T-helper 9 cell (primary cell): ENCODE measurements at places on chromosomes 3 and 15.

DNA sequence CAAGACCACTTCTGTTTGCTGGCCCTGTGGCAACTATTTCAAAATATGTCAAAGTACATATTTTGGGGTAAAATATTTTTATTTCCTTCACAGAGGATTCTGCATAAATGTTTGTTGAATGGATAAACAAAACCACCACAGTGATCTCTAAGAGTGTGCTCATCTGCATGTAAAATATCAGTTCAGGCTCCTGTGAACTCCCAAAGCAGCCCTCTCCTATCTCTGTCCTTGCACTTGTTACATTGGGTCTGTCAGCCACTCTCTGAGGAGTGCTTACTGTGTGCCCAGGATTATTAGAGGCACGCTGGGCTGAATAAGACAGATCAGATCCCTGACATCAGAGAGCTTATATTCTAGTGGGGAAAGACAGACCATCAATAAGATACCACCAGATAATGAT, 27.1 kb downstream of the IQCH start:
- no peak for DNase-seq

- DNase-seq, result no peak
Measured at GRCh38 chr3:38805765-38806386, 10.1 kb downstream of the SCN10A start.

GRCh38 chr3:159482241-159482993, 506.2 kb upstream of the IL12A start:
- no peak for DNase-seq

DNA sequence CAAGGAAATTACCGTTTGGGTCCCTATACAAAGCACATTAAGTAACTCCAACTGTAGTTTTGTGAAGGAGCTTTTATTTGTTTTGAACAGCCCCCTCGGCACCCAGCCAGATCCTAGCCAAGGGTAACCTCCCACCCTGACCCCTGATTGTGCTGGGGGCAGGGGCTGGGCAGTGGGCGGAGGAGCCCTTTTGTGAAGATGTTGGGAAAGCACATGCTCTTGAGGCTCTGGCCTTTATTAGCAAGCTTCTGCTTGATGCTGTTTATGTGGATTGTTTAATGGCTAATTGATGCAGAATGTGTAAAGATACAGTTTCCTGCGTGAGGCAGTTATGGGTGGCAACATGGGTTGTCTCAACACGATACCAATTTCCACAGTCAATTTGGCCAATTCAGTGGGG, 136.5 kb downstream of the MAP2K5 start:
- no peak for DNase-seq

DNA sequence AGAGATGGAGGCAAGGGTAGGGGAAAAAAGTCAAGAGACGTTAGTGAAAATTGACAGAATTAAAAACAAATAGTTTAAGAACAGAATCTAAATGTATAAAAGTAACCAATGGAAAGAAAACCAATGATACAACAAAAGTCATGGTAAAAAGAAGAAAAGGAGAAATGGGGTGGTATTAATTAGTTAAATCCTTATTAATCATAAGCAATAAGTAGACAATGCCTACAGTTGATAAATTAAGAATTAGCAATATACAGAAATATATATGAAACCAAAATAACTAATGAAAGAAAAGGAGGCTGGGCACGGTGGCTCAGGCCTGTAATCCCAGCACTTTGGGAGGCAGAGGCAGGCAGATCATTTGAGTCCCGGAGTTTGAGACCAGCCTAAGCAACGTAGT, 23.8 kb downstream of the EPM2AIP1 start:
- no peak for DNase-seq

DNA sequence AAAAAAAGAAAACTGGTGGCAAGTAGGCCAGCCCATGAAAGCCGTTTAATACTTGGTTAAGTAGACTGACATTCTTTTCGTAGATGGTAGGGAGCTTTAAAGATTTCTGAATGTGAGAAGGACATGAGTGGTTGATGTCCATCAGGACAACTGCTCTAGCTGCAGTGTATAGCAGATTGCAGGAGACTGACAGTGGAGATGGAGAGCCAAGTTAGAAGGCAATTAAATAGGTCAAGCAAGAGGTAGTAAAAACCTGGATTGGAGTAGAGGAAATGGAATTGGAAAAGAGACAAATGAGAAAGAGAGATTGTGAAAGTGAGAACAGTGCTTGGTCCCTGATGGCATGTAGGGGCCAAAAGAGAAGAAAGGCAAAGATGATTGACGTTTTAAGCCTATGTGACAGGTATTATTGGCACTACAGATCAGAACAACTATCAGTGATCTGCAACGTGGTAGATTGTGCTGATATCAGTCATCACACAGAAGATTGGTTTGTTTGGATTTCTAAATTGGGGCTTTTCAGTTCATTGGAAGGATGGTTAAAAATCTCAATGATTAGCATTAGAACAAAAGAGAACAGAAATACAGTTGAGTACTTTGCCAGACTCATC, 74.0 kb downstream of the CNTN4 start:
- no peak for DNase-seq
